ENCODE measurements at places on chromosomes 16 and 17.

DNA sequence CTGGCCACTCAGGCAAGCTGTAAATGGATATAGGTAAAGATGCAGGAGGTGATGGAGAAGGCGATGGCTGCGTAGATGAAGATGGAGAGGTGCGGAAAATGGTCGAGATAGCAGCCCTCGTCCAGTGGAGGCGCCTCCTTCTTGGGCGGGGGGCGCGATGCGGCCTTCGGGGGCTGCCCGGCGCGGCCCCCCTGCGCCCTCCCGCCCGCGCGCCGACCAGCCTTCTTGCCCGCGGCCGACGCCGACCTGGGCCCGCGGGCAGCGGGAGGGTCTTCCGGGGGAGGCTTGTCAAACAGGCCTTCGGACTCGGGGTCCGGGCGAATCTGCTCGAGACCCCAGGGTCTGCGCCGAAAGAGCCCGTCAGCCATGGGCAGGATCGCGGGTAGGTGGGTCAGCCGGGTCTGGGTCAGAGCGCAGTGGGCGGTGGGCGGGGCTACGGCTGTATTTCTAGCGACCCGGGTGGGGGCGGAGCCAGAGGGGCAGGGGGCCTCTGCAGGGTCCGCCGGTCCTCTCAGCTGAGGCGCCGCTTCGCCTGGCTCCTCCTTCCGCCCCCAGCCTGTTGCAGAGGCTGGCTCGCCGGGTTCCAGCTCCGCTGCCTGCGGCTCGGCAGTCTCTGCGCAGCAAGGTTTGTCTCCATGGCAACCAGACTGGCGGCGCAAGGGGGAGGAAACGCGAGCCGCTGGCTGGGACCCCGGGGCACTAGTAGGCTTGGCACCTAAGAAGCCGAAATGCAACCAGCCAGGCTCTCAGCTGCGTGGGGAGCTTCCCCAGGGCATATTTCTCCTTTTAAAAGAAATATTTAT, 14.4 kb downstream of the MIS12 start:
- peak; percentile 14 for DNase-seq

DNA sequence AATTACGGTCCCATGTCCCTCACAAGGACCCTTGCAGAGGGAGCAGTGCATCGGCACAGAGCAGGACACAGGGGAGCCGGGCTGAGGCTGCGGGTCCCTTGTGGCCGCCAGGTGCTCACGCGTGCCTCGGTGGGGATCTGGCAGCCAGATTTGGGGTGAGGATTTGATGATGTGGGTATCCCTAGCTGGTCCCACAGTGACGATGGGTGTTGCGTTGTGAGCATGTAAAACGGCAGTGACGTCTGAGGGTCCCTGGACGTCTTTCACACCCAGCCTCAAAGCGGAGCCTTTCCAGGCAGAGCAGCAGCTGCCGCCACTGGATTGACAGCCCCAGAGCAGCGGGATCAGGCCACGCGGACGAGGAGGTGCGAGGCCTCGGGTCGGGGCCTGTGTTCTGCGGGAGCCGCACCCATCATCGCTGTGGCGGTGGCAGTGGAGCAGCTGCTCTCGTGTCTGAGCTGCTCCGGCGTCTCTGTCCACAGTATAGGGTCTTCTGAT, 54.6 kb downstream of the WDR45B start:
- no peak for DNase-seq

GRCh38 chr16:10929853-10930754, 12.2 kb downstream of the DEXI start:
- DNase-seq, result no peak

GRCh38 chr16:54412037-54412436, 125.5 kb upstream of the IRX3 start:
- no peak for DNase-seq

DNA sequence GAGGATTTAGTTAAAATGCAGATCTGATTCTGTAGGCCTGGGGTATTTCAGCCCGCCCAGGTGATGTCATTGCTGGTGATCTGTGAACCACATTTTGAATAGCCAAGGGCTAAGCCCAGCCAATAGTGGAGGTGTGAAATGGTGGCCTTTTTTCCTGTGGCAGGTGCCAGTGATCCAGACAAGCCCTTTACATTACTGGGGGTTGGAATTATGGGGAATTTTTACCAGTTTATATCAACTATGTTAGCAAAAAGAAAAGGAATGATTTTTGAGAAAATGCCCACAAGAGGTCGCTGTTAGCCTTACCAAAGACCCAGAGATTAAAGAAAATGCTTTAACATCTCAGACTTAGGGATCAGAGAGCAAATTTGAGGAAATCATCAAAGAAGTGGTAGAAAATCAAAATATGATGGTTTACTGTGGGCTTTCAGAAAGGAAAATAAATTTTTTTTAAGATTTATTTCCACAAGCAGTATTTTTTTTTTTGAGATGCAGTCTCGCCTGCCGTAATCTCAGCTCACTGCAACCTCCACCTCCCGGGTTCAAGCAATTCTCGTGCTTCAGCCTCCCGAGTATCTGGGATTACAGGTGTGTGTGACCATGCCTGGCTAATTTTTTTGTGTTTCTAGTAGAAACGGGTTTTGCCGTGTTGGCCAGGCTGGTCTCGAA, 3.9 kb downstream of the VPS35L start:
- no peak for DNase-seq

DNA sequence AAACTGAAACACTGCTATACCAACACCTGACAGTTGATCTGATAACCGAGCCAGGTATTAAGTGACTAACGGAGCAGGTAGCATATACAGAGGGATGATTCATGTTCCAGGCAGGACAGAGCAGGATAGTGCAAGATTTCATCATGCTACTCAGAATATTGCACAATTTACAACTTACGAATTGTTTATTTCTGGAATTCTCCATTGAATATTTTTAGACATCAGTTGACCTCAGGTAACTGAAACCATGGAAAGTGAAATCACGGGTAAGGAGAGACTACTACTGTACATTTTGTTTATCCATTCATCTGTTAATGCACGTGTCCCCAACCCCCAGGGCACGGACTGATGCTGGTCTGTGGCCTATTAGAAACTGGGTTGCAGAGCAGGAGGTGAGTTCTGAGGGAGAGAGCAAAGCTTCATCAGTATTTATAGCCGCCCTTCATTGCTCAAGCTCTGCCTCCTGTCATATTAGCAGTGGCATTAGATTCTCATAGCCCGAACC, 14.5 kb upstream of the PPM1E start:
- no peak for DNase-seq

DNA sequence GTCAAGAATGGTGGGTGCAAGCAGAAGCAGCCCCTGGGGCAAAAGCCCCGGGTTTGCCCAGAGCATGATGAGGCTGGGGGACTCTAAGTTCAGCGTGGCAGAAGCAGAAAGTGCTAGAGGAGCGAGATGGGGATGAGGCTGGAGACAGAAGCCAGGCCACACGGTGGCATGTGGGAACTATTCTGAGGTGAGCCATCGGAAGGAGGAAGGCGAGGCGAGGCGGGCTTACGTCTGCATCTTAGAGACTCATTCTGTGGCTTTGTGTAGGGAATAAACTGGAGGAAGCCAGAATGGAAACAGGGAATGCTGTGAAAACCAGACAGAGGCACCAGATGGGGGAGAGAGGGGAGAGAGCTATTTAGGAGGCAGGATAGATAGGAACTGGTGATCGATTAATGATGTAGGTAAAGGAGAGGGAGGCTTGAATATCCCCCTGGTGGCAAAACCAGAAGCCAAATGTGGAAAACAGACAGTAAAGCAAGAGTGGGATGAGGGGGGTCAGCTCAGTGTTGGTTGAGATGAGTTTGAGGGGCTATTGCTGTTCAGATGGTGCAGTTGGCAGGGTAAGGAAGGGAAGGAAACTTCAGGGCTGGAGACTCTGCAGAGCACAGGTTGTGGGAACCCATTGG, 3.1 kb upstream of the TNFSF13 start:
- DNase-seq, result no peak

DNA sequence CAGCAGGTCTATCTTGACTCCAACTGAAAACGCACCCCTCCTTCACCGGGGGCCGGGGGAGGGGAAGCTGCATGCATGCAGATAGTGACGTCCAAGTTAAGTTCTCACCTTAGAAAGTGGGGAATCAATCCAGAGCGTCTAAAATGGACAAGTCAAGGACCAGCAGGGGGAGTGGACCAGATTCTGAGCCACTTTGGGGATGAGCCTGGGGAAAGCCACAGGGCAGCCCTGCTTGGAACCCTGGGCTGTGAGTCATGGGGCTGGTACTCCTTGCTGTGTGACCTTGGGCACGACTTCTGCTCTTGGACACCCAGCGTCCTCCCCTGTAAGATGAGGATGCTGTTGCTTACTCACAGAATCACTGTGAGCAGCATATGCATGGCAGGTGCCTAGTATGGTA, 9.1 kb downstream of the TNFRSF13B start:
- DNase-seq, result no peak

GRCh38 chr17:66949501-66949900, 15.0 kb upstream of the CACNG4 start:
- DNase-seq, result no peak

GRCh38 chr16:88884569-88885271, 18.3 kb upstream of the PABPN1L start:
- DNase-seq, result no peak

DNA sequence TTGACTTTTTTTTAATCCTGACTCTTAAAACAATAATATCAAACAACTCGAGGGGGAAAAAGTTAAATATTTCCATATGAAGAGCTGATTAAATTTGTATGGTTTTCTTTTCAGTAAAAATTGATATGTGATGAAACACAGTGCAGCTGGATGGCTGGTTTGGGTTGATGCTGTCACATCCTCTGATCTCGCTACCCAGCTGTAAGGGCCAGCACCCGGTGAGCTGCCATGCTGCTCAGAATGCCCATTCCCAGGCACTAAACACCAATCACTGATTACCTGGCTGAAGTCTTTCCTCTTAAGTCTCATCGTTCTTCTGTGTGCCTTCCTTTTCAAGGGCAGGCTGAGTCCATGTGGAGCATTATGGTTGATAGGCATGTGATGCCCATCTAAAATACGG, 234.3 kb downstream of the IRX3 start:
- DNase-seq, result no peak

DNA sequence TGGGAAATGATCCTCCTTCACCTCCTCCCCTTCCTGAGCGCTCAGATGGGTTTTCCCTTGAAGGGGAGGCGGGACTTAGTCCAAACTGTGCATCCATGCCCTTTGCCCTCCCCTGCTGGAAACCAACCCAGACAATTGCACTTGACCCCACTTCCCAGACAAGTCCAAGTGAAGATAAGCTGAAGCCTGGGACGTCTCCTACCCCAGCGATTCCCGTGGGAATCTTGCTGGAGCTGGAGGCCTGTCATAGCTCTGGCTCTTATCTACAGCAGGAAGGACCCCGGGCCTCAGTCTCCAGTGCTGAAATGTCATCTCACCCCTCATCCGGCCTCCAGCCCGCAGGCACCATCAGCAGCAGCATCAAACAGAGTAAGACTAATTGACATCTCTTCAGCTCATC, 6.5 kb upstream of the NGFR start:
- DNase-seq, result no peak

- no peak for DNase-seq
Measured at GRCh38 chr17:61551255-61551742, 39.7 kb downstream of the NACA2 start.

GRCh38 chr16:17369421-17370222, 101.1 kb downstream of the XYLT1 start:
- no peak for DNase-seq

DNA sequence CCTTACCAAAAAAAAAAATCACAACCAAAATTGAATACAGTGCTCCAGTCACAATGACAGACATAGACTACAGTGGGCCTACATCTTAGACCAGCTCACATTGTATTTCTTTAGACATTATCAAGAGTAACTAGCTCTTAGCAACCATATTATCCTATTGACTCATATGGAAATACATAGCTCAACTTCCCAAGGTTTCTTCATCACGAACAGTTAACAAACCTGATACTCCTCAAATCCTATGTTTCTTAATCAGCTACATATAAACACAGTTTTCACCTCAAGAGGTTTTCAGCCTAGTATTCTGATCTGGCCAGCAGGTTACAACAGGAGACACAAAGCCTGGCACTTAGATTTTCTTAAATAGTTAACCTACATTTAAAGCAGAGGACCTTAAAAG, 29.7 kb downstream of the CMC2 start:
- DNase-seq, result no peak

- no peak for DNase-seq
Measured at GRCh38 chr16:88456356-88457292, 3.5 kb downstream of the ZFPM1 start.

DNA sequence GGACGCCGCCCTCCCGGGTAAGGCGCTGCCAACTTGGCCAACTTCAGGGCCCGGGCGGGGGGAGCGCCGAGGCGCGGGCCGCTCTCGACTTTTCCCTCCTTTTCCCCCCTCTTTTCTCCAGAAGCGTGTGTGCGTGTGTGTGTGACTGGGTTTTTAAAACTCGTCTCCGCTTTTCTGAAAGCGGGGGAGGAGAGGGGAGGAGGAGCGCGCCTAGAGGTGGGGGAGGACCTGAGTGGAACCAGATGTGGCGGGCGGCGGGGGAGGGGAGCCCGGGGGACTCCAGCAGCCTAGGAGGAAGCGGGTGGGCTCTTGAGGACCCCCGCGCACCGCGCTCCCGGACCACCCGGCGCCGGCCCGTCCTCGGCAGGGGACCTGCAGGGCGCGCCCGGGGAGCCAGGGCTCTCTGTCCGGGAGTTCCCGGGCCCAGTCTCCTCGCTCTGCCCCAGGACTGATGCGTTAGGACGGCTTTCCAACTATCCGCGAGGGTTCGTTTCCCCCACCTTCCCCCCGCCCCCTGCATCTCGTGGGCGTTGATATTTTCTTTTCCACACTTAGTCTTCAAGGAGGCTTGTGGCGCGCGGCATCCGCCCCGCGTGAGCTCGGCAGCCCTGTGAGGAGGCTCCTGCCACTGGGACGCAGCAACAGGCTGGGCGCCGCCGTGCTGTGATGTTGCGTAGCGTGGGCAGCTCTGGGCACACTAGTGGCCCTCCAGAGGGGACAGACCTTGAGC, 599 bp downstream of the MRC2 start:
- DNase-seq, result no peak

- DNase-seq, result no peak
Measured at GRCh38 chr16:24493821-24494220, 45.5 kb upstream of the RBBP6 start.

DNA sequence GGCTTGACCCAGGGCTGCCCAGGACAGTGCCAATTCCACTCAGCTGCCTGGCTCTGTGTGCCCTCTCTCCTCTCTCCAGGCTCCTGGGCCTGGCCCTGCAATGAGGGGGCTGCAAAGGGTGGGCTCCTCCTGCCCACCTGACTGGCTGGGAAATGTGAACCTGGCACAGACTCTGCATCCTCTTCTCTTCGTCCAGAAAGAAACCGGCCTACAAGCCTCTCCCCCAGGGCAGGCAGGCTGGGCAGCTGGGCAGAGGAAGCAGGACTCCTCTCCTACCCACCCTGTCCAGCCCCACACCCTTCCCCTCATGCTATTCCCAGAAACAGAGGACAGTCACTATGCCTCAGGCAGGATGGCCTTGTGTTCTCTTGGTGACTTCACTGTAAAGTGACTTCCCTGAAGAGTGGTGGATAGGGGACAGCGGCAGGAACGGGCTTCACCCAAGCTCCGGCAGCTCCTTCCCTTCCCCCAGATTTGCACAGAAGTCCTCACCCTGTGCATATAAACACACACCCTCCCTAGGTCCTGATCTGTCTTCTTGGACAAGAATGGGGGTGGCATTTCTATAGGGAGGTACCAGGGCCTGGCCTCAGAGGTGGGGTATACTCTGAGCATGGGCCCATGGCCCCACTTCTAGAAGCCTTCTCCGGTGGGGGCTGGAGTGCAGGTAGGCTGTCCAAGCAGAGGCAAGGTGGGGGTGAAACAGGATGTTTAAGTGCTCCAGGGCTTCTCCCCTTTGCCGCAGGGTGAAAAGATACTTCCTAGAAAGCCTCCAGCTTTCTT, 4.9 kb upstream of the STAT5A start:
- DNase-seq, result no peak
